ENCODE measurements at places on chromosomes 7 and 10. TPM values are rescaled to one million over a fixed set of nuclear protein-coding genes. Genes with fewer than 3 reads are reported as not detected.
A peak's percentile ranks its signal among the peaks of the same experiment; 100 is the strongest.

DNA sequence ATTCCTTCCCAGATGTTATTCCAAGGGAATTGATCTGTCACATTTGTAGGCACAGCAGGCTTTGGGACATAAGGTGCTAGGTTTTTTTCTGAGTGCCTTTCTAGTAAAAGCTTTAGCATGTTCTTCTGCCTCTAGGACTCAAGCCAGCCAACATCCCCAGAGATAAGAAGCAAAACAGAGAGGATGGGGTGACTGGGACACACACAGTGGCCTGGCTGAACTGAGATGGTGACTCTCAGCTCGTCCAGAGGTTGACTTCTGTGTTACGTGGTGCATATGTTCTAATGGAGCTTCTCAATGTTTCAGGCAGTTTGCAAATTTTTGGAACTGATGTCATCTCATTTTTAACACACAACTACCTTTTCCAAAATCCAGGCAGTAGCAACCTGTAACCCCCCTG, 188.1 kb upstream of the CELF2 start:
- no peak overlapping the region for H3K27ac ChIP-seq
- H3K4me1 ChIP-seq: no peaks in the 10 kb centered on the region
- H3K4me3 ChIP-seq: no peak overlapping the region
- no peaks in the 10 kb centered on the region for H3K36me3 ChIP-seq
- DNase-seq: no peak
- peaks cover 13% of the 10 kb centered on the region for H3K27me3 ChIP-seq

DNA sequence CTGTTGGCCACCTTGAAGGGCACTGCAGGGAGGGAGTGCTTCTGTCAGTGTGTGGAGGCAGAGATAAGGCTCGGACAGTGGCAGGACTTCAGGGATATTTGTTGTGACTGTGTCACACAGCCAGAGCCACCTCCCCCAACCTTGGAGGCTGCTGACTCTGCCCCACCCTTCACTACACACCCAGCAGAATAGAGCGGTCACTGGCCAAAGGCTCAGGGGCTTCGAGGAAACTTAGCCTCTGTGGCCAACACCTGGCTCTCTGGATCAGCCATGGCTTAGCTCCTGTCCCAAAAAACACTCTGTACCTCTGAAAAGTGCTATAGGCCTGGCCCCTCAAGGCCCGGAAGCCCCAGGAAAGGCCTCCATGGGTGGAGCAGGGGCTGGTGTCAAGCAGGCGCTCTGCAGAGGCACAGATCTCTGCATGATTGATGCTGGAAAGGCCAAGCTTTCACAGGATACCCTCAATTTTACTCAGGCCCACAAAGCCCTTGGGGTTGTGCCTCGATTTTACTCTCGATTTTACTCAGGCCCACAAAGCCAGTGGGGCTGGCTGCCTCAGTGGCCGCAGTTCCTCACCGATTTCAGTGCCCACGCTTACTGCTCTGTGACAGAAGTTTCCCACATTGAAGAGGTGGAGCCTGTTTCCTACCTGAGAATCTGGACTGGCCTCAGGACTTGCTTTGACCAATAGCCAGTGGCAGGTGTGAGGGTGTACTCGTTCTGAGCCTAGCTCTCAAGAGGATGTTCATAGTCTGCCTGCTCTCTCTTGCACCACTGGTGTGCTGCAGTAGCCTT, 113.2 kb upstream of the GPR26 start:
- DNase-seq: no peak
- H3K4me1 ChIP-seq: no peaks in the 10 kb centered on the region
- H3K4me3 ChIP-seq: no peak overlapping the region
- no peaks in the 10 kb centered on the region for H3K36me3 ChIP-seq
- no peak overlapping the region for H3K27ac ChIP-seq

DNA sequence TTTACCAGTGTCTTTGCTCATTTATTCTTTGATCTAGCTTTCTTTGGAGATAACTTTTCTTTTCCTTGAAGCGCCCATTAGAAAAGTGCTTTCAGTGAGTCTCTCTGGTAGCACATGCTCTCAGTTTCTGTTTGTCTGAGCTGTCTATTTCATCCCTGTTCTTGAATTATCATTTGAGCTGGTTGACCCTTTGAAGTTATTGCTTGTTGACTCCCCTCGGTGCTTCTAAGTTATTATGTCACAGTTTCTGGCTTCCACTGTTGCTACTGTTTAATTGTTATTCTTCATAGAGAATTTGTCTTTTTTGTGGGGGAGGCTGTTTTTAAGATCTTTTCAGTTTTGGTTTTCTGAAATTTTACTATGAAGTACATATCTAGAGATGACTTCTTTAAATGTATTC, 11.4 kb upstream of the PRF1 start:
- no peaks in the 10 kb centered on the region for H3K4me1 ChIP-seq
- H3K4me3 ChIP-seq: no peak overlapping the region
- peaks cover 3% of the 10 kb centered on the region for H3K27me3 ChIP-seq
- H3K36me3 ChIP-seq: peaks cover 5% of the 10 kb centered on the region
- no peak overlapping the region for H3K27ac ChIP-seq

DNA sequence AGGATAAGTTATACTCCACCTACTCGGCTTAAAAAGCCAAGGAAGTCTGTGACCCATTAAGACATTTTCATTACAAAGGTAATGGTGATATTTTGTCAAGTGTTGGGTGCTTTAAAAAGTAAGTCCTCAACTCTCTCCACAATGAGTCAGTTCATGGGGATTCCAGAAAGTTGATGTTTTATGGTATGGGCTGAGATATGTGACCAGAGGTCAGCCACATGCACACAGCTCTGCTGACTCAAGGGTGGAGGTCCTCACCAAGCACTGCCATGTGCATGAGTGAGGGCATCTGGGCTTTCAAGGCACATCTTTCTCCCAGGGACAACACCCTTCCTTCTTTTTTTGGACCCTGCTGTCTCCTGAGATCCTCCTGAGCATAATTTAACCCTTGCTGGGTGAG, 292.9 kb downstream of the PTEN start:
- H3K4me1 ChIP-seq: peaks cover 15% of the 10 kb centered on the region
- no peaks in the 10 kb centered on the region for H3K36me3 ChIP-seq
- DNase-seq: no peak
- no peaks in the 10 kb centered on the region for H3K27me3 ChIP-seq
- H3K4me3 ChIP-seq: no peak overlapping the region
- H3K27ac ChIP-seq: no peak overlapping the region

DNA sequence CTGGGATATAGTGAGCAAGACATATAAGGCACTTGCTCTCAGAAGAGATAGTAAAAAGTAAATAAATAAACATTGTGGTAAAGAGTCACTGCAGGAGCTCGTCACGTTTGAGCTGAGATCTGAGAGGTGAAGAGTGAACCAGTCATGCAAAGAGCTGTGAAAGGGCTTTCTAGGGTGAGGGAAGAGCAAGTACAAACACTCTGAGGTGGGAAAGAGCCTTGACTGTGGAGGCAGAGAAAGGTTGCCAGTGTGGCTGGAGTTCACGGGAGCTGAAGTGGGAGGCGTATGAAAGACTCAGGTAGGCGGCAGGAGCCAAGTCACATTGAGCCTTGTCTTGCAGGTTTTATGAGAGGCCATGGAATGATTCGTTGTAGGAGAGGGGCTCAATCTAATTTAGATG, 141.0 kb downstream of the C1GALT1 start:
- no peak overlapping the region for H3K27ac ChIP-seq
- peaks cover 4% of the 10 kb centered on the region for H3K27me3 ChIP-seq
- H3K36me3 ChIP-seq: no peaks in the 10 kb centered on the region
- H3K4me3 ChIP-seq: no peak overlapping the region
- H3K4me1 ChIP-seq: peaks cover 18% of the 10 kb centered on the region

DNA sequence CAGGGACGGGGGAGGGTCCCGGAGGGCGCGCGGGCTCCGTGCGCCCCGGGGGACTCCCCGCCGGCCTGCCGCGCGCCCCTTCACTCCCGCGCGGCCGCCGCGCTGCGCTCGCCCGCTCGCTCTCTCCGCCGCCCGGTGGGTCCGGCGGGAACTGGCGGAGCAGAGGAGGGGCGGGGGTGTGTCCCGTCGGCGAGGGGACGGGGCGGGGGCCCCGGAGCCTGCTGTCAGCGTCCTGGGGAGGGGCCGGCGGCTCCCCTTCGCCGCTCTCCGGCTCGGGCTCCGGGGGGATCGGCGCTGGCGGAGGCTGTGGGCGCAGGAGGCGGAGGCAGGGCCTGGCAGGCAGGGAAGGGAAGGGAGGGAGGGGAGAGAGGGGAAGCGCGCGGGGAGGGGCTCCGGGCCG, at the start of gene SH3PXD2A:
Gene SH3PXD2A (minus strand): TSS at position 153 of the 400 bp plus-strand sequence. CDS start 310 bp downstream, outside the sequence.
- DNase-seq: no peak
- H3K27ac ChIP-seq: peak within 1 kb of the TSS; percentile 69
- no peaks in the 10 kb centered on the region for H3K36me3 ChIP-seq
- H3K4me1 ChIP-seq: peaks cover 9% of the 10 kb centered on the region
- peak within 1 kb of the TSS; percentile 88 for H3K4me3 ChIP-seq

DNA sequence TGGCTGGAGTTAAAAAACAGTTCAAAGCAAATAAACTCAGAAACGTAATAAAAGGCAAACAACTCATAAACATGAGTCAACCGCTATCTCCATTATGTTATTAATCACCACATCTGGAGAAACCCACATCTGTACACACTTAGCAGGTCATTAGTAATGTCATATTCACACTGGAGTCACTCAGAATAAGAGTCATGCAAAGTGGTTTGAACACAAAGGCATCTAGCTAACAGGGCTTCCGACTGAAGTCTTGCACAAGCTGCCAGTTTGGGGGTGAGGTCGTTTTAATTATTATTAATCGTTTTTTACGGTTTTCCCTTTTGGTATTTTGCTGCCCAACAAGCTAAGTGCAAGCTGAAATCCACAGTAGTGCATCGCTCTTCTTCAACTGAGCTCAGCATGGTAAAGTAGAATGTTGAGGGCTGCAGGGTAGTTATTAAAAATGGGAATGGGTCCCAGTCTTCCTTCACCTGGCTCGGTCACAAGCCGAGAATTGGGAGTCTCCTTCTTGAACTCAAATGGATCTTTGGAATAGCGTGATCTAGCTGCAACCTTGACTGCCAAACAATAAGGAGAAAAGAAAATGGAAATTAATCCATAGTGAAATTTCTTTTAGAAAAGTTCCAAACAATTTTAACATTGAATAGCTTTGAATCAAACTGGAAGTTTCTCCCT, 663.5 kb downstream of the KCNMA1 start:
- no peak overlapping the region for H3K4me3 ChIP-seq
- H3K27me3 ChIP-seq: no peaks in the 10 kb centered on the region
- H3K27ac ChIP-seq: no peak overlapping the region
- H3K4me1 ChIP-seq: no peaks in the 10 kb centered on the region
- no peak for DNase-seq

Gene TAC1
- polyA plus RNA-seq: not detected

GRCh38 chr10:110221721-110222261, 14.4 kb downstream of the MXI1 start:
- peaks cover 30% of the 10 kb centered on the region for H3K4me1 ChIP-seq
- peak; percentile 53 for DNase-seq
- no peaks in the 10 kb centered on the region for H3K36me3 ChIP-seq
- no peaks in the 10 kb centered on the region for H3K27me3 ChIP-seq
- peak overlapping the region; percentile 71 for H3K4me3 ChIP-seq

Measured in naive B cell (primary cell).